Activated gamma-delta T cell treated with anti-CD3 and anti-CD28 coated beads, Interleukin-2, amount 50 U/mL, for 16 hours (primary cell): ENCODE measurements at places on chromosomes 1 and 21.

GRCh38 chr1:113913887-113914664, 8.9 kb downstream of the DCLRE1B start:
- no peak for DNase-seq

DNA sequence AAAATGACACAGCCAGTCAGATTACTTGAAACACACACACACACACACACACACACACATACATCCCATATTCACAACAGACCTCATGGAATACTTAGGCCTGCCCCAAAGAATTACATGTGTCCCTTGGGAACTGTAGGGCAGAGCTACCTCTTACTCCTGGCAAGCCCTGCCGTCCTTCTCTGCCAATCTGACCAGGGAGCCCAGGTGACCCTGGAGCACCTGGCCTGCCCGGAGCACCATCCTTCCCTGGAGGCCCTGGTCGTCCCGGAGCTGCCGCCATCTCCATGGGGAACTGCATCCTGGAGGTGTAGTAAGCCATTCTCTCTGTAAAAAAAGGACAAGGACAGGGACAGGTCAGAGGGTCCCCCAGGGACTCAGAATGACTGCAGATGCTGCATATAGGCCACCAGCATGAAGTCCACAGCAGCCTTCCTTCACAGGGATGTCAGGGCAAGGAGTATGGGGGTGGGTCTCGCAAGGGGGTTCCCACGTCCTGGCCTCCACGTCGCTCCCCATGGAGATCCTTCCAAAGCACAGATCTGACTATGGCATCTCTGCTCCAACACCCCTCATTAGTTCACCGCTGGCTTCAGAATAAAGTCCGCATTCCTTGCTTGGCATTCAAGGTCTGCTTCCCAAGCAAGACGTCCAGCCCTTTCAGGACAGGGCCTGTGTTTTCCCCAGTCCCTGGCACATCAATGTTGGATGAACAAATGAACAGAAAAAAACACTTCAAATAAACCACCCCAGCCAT, 9.2 kb upstream of the PEF1 start:
- DNase-seq: no peak

DNA sequence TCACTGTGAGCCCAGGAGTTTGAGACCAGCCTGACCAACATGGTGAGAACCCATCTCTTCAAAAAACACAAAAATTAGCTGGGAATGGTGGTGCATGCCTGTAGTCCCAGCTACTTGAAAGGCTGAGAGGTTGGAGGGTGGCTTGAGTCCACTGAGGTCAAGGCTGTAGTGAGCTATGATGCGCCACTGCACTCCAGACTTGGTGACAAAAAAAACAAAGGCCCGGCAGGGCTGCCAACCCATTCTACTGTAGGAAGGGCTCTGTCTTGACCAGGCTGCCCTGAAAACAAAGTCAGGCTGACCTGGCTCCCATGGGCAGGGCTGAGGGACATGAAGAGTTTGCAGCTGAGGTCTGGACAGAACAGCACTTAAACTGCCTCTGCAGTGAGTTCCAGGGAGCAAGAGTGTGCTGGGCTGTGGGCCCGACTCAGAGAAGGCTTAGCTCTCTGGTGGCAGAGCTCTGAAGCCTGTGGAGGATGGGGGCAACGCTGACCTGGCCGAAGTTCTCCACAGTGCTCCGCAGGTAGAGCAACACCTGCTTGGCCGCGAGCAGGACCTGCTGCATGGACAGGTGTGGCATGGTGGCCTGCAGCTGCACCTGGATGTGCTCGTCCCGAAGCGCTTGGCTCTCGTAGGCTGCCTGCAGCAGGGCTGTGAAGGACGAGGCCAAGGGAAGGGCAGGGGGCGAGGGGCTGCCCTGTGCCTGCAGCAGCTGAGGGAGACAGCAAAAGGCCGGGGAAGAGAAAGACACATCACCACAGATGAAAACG, 42.4 kb downstream of the URB1 start:
- no peak for DNase-seq

DNA sequence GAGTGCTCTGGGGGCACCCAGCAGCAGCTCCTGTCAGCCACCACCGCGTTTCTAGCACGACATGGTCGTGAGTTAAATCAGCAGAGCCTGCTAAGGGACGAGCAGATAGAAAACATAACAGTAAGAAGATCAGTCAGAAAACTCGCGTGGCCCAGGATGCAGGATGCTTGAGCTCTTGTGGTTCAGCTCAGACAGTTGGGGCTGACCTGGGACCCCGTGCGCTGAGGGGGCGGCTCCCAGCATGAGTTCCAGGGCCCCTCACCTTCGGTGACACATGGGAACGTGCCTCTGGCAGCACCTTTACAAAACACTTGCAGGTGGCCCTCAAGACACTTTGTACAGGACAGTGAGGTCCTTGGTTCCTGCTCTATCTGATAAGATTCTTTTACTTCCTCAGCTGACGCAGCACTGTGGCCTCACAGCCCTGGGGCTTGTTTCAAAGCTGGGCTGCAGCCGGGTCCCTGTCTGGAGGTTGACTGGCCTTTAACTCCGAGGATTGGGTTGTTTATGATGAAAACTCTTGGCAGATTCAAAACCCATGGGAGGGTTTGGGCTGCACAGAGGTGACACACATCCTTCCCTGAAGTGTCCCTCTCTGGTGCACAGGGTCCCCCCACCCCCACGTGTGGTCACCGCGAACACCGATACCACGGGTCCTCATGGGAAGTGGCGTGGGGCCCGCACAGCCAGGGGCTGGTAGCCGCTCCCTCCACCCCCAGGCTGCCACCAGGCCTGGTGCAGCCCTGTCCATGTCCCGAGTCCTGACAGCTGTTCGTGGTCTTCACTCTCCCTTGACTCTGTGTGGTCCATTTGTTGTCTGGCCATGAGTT, 65.3 kb upstream of the COL6A1 start:
- no peak for DNase-seq

- DNase-seq: no peak
Observed at GRCh38 chr1:52641307-52641706, 8.3 kb downstream of the SHISAL2A start.

- DNase-seq: no peak
Observed at GRCh38 chr1:43533584-43533983, 2.9 kb downstream of the PTPRF start.

DNA sequence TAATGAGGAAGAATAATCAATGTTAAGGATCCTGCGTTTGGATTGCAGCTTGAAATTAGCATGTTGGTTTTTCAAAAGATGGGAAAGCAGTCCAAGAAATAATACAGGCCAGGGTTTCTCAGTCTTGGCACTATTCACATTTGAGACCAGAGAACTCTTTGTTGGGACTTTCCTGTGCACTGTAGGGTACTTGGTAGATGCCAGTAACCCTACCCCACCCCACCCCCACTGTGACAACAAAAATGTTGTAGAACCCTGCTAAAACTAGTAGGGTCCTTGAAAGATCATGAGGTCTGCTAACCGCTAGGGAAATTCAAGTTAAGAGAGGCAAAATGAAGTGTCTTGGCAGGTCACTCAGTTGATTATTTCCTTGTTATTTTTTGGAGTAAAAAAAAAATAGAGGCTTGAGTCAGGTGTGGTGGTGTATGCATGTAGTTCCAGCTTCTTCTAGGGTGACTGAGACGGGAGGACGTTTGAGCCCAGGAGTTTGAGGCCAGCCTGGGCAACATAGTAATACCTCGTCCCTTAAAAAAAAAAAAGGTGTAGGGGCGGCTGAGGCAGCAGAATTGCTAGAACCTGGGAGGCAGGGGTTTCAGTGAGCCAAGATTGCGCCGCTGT, 53.3 kb downstream of the SPEN start:
- DNase-seq: no peak

DNA sequence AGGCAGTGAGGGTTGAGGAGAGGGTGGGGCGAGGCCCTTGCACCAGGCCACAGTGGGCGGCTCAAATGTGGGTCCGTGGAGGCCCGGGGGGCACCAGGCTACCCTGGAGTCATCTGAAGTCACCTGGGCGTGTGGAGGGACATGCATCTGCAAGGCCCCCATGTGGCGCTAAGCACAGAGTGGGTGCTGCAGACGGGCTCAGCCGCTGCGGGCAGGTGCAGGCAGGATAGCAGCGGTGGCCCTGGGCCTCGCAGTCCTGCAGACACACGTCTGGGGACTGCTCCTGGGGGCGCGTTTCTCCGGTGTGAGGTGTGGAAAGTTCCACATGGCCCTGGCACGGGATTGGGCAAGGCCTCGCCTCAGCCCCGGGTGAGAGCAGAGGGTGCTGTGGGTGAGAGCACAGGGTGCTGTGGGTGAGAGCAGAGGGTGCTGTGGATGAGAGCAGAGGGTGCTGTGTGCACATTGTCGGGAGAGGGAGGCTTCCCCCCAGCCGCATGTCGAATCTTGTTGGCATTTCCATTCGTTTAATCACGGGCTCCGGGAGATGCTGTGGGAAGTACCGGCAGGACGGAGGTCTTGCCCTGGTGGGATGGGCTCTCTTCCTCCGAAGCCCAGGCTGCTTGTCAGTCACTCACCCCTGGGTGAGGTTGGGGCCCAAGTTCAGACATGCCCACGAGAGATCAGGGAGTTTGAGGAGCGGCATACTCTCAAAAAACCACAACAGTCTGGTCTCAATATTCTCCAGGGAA, 46.5 kb downstream of the TP73 start:
- DNase-seq: no peak

- no peak for DNase-seq
Observed at GRCh38 chr1:157696966-157697628, 3.5 kb downstream of the FCRL3 start.

DNA sequence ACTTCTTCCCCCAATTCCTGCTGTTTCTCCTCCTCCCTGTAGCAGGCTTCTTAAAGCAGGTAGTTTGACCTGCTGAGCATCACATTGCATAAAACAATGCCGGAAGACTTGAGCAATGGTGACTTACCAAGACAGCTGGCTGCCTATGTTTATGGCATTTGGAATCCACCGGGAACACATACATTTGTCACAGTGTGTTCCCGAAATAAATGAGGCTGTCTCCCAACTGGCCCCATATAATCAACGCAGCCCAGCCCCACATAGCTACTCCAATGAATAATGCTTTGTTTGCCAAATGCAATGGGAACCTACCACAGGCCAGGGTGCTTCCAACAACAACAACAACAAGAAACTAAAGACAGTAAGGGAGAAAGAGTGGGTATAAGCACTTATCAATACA, 186.1 kb upstream of the MAP1LC3C start:
- no peak for DNase-seq

GRCh38 chr1:64251971-64252370, 48.5 kb downstream of the UBE2U start:
- no peak for DNase-seq

- DNase-seq: no peak
Observed at GRCh38 chr1:153535242-153536011, at the start of gene S100A6. S100A6 (minus strand) TSS chr1:153535991; CDS start chr1:153535339, 652 bp downstream.

DNA sequence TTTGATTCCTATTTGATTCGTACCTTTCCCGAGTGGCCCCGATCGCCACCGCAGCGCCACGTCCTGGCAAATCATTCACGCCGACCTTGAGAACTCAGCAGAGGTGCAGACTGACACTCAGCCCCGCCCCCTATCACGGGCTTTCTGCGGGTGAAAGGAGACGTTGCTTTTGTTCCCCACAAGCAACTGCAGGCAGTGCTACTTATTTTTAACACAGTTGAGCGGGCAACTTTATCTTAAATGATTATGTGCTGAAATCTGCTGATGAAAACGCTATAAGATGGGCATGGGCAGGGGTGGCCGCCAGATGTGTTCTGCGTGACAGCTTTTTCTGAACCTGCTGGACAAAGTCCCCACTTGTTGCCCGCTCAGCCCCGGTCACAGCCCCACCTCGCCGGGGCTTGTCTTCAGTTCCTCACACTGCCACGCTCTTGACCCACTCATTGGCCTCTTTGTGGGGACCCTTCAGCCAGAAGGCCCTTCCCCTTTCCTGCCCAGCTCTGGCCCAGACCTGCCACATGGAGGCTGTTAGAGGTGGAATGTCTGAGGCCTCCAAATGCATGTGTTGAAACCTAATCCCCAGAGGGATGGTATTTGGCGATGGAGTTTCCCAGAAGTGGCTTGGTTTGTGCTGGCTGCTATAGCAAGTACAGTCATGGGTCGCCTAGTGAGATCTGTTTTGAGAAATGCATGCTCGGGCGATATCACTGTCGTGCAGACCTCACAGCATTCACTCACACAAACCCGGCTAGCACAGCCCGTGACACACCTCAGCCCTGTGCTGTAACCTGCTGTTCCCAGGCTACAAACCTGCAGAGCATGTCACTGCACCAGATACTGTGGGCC, 15.7 kb upstream of the PDXK start:
- DNase-seq: no peak

- DNase-seq: no peak
Observed at GRCh38 chr1:107941531-107941930, 23.4 kb downstream of the VAV3 start.

GRCh38 chr21:14088391-14088790, 122.4 kb downstream of the LIPI start:
- no peak for DNase-seq

GRCh38 chr1:119656410-119656955, 8.4 kb upstream of the ZNF697 start:
- DNase-seq: no peak
